ENCODE measurements at places on chromosomes 7 and 10.

DNA sequence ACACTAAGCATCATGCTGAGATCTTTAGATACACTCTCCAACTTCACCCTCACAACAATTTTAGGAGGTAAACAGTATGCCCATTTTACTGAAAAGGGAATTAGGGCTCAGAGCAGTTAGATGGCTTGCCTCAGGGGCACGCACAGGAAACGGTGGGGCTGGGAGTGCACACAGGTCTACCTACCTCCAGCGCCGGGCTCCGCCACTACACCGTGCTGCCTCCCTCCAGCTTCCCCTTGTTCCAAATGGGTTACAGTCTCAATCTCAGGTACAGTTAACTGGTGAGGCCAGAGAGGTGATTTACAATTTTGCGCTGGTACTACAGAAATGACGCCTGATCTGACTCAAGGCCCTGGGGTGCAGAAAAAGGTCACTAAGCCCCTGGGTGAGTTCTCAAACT, 142.0 kb downstream of the NOC3L start:
- DNase-seq: no peak

DNA sequence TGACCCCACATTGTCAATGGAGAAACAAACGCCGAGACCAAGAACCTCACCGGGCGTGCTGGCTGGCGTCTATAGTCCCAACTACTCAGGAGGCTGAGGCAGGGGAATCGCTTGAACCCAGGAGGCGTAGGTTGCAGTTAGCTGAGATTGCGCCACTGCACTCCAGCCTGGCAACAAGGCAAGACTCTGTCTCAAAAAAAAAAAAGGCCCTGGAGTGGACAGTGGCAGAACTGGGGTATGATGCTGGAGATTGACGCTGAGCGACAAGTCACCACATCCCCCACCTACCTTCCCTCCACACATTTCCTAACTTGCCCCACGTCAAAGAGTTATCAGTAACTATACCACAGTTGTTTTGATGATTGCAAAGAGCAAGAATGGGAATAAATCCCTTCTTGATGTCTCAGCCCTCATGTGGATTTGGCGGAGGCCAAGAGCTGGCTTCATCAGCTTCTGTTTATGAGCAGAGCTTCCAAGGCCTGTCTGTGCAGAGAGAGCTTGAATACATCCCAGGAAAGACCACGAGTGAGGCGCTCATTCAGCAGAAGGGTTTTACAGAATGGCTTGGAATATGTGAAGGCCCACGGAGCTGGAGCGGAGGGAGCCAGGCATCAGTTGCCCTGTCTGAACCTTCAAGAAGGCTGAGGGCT, 28.0 kb upstream of the TNS3 start:
- DNase-seq: peak; percentile 54

- no peak for DNase-seq
Measured at GRCh38 chr7:129122751-129123509, 21.6 kb upstream of the TSPAN33 start.

- DNase-seq: no peak
Measured at GRCh38 chr10:124830445-124830844, 28.8 kb downstream of the ABRAXAS2 start.

DNA sequence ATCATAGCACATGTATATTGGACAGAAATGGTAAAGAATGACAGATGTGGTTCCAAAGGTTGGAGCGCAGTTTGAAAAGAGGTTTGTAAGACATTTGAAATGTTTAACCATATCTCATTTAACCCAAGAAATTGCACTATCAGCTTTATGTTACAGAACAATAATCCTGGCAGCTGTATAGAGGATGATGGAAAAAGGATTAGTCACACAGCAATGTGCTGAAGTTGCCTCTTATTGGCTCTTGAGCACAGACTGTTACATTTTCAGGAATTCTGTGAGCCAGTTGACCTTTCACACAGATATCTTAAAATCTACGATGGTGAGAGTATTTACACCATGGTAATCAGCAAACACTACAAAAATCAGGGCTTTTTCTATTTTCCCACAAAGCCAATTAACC, 3.9 kb downstream of the COG5 start:
- peak; percentile 42 for DNase-seq

DNA sequence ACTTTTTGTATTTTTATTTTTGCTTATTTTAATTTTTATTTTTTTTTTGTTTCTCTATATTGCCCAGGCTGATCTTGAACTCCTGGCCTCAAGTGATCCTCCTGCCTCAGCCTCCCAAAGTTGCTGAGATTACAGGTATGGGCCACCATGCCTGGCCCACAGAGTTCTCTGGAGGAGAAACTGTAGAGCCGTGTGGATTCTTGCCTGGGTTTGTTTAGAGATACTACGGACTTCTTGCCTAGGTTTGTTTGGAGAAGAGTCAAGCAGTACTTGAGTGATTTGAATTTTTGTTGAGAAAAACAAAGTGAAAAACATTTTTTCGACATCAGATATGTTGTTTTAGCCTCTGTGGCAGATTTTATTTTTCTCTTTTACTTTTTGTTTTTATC, 99.0 kb downstream of the CAMK1D start:
- no peak for DNase-seq

GRCh38 chr10:30883751-30884150, 147.9 kb downstream of the ZNF438 start:
- DNase-seq: no peak

DNA sequence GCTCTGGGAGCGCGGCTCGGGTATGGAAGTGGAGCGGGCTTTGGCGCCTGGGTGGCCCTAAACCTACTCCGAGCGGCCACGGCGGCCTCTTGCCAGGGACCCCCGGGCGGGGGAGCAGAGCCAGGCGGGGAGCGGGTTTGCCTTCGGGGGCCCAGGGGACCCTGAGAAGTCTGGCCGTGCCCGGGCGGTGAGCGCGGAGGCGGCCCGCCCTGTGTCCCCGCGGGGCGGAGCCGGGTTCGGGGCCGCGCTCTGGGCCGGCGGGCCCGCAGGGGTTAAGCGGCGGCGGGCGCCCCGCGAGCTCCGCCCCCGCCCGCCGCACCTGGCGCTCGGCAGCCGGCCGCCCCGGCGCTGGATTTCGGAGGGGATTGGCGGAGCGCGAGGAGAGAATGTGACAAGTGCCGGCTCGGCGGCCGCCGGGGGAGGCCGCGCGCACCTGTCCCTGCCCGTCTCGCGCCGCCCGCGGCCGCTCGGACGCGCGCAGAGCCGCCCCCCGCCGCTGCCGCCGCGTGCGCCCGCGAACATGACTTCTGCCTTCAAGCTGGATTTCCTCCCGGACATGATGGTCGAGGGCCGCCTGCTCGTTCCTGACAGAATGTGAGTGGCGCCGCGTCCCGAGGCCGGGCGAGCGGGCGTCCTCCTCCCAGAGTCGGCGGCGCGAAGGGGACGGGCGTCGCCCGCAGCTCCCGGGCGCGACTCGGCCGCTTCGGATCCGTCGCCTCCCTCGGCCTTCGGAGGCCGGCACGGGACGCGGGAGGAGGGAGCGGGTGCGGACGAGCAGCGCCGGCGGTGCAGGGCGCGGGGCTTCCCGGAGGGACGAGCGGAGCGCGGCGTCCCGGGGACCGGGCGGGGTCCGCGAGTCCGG, at the start of gene CELF2:
TSS of gene CELF2 (plus strand) at position 303 of the 862 bp plus-strand sequence. CDS start at position 521, 218 bp downstream.
- no peak for DNase-seq

- no peak for DNase-seq
Measured at GRCh38 chr10:117996709-117997108, 50.0 kb downstream of the RAB11FIP2 start.

DNA sequence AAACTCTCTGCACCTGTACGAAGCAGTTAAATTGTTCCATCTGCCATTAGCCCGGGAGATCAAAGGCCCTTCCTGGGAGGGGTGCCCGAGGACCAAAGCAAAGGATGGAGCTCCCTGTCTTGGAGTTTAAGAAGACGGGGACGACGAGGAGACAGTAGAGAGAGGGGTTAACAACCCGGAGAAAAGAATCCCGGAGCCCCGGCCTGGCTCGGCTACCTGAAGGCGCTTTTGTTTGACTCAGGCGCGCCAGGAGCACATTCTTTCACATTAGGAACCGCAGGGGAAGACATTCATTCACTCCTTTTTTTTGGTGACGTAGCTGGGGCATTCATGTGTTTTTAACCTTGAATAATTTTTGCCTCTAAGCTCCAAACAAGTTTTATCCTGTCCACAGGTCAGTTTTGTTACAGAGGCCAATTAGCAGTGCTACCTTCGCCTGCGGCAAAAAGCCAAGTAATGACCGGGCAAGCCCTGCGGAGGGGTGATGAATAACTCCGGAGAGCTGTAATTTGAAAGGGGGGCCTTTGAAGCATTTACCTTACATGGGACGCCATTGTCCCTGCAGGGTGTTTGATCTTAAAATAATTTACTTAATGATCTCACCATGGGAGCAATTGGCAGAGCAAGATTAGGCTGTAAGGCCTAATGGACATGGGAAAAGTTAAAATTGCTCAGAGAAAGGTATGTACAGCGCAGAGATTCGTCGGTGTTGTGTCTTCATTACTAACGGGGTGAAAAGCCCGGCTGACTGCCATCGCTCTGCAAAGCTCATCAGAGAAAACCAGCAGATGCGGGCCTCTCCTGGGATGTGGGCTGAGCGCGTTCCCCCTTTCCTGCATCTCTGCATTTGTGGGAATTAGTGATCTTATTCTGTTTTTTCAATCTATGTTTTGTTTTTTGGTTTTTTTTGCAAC, 258.0 kb upstream of the SP4 start:
- no peak for DNase-seq

- no peak for DNase-seq
Measured at GRCh38 chr10:52954407-52954806, 181.8 kb upstream of the MBL2 start.

GRCh38 chr7:78383096-78383880, 584.7 kb downstream of the PHTF2 start:
- DNase-seq: no peak

DNA sequence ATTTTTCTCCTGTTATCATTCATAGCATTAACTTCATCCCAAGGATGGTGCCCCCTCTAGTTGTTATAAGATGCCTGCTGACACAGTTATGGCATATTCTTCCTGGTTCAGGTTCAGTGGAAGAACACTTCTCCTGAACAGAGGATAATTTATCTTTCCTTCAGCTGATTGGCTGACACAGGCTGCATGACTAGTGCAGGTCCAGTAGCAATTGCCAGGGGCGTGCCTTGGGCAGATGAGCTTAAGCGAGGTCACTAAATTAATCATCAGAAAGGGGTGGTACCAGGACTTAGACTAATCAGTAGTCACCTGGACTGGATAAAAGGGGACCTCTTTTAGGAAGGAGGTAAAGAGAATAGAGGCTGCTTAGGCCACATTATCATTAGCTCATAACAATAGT, 42.3 kb downstream of the BZW2 start:
- DNase-seq: no peak

- no peak for DNase-seq
Measured at GRCh38 chr10:14554491-14555205, 220.0 kb downstream of the FAM107B start.

- DNase-seq: no peak
Measured at GRCh38 chr7:7148798-7149481, 33.4 kb upstream of the C1GALT1 start.

- DNase-seq: no peak
Measured at GRCh38 chr7:122618585-122619189, 80.2 kb downstream of the RNF133 start.

GRCh38 chr7:130887182-130887956, 153.4 kb upstream of the KLF14 start:
- DNase-seq: peak; percentile 33

- DNase-seq: no peak
Measured at GRCh38 chr10:24723386-24723787, 300 bp downstream of the ARHGAP21 start.

- peak; percentile 44 for DNase-seq
Measured at GRCh38 chr10:93390306-93391090, 91.6 kb downstream of the MYOF start.

GRCh38 chr10:16652154-16652553, 130.5 kb upstream of the C1QL3 start:
- DNase-seq: no peak

DNA sequence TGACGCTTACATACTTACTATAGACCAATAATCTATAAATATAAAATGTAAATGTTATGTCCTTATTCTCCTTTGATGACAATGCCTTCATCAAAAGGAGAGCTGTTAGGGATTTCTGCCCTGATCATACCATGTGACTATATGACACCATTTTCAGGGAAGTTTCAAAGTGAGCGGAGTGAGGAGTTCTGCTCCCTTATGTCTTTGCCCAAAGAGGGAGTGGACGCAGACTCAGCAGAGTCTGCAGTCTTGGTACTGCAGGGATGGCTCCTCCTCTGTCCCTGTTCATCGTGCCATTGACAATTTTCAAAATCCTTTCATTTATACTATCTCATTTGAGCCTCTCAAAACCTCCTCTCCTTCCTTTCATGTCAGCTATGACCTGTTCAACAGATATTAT, 27.9 kb downstream of the HYAL4 start:
- DNase-seq: no peak

DNA sequence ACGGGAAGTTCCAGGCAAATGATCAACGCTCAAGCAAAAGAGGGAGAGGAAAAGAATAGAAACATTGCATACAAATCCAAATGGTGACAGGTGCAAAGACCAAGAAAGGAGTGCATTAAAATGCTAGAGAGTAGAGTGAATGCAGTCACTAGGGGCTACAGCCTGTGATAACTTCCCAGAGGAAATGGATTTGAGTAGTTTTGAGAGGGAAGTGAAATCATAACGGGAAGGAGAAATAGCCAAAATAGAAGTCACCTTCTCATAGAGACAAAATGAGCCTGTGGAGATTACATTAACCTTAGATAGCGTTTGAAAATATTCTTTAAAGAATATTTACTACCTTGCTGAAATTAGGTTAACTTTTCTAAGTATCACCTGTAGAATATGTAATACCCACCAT, 26.5 kb downstream of the NUP42 start:
- no peak for DNase-seq

DNA sequence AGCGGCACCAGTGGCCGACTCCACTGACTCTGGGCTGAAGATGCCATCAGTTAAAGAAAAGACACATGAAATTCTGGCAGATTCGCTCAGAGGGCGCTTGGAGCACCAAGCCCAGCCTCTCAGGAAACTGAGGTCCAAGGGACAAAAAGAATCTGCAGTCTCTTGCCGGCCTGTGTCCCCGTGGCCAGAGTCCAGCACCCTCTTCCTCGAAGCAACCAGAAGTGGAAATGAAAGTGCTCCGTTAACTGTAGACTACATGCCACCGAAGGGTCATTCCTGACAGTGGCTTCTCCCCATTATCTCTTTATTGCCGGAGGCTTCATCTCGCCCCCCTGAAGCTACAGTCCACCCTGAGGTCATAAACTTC, 1.0 kb upstream of the CHST15 start:
- no peak for DNase-seq

GRCh38 chr7:155935726-155936125, 123.5 kb upstream of the SHH start:
- DNase-seq: no peak

DNA sequence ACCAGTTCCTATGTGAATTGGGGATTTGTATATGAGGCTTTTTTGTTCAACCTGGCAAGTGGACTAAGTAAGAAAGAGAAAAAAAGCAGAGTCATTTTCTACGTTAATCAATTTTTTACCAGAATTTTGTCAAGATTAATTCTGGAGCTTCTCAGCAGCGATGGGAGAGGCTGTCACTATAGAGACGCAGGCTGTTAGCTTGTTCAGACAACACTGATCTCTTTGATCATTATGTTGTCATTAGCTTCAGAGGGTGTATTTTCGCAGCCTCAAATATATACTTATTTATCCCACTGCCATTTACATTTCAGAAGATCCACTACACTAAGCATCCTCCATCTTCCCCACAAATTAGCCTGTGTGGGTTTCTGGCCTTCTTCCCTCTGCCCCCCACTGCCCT, 196.7 kb upstream of the PFKP start:
- DNase-seq: no peak

GRCh38 chr10:129444359-129444758, 22.7 kb upstream of the MGMT start:
- DNase-seq: no peak

GRCh38 chr10:73886085-73886529, 11.8 kb upstream of the CAMK2G start:
- DNase-seq: peak; percentile 68

- peak; percentile 44 for DNase-seq
Measured at GRCh38 chr7:35906191-35906908, 105.5 kb downstream of the SEPTIN7 start.
